ENCODE measurements at places on chromosomes 6 and 20. TPM values are rescaled to one million over a fixed set of nuclear protein-coding genes. Genes with fewer than 3 reads are reported as not detected.
A peak's percentile ranks its signal among the peaks of the same experiment; 100 is the strongest.

- DNase-seq: peak; percentile 55
Observed at GRCh38 chr6:129251669-129252376, 368.9 kb downstream of the LAMA2 start.

Gene MARCKS
- not detected for total RNA-seq

Gene SLC4A11
- total RNA-seq: 0.77 TPM

GRCh38 chr6:27834879-27835549 lies 77.2 kb downstream of the OR2B2 start:
- no peak for DNase-seq

DNA sequence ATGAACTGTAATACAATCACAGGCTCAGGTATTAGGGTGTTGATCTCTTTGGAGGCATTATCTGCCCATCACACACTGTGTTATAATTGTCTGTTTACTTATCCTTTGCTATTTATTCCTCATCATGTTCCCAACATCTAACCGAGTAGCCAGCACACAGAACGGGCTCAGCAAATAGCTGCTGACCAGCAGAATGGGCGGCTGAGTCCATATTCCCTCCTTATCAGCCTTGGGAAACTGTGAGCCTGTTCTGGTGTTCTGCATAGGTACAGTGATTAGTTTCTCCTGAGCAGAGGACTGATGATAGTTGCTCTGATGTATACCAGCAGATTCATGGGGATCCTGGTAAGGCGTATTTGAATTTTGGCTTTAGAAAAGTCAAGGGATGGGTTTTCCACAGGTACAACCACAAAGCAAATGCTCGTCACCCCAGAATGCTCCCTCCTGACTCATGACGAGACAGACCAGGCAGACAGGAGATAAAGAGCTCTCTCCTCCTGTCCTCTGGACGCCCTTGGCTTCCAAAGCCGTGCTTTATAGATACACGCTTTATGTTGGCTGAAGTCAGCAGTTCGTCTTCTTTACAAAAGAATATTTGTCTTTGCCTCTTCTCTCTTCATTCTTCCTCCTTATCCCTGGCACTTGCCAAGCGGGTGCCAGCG lies 166.7 kb downstream of the TTLL2 start:
- DNase-seq: no peak

DNA sequence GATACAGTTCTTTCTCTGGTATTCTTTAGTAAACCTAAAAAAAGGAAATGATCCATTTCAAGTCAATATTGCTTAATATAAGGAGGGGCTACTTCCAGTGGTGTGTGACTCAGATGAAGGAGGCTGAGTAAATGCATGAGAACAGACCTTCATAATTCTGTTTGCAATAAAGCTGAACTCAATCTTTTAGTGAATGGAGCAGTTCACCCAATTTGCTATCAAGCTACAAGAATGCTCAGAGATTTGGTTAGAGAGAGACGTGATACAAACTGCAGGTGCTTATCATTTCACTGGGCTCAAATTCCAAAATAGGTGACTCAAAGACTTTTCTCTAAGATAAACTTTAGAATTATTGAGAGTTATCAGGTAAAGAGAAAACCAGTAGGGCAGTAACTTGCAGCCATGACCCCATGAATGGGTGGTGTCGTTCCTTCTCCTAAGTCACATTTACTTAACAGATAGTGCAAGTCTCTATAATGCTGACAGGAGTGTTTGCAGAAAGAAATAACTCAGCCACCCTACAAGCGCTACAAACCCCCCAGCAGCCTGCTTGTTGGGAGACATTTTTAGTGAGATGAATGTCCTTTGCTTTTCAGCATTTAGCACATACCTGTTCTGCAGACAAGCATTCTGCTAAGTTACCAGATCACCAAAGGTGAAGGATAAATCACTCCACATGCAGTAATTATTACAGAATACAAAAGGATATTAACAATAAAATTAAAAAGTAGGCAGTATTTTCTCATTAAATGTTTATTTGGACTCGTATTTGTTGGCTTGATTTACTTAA lies 16.4 kb upstream of the BLOC1S5 start:
- no peak for DNase-seq

DNA sequence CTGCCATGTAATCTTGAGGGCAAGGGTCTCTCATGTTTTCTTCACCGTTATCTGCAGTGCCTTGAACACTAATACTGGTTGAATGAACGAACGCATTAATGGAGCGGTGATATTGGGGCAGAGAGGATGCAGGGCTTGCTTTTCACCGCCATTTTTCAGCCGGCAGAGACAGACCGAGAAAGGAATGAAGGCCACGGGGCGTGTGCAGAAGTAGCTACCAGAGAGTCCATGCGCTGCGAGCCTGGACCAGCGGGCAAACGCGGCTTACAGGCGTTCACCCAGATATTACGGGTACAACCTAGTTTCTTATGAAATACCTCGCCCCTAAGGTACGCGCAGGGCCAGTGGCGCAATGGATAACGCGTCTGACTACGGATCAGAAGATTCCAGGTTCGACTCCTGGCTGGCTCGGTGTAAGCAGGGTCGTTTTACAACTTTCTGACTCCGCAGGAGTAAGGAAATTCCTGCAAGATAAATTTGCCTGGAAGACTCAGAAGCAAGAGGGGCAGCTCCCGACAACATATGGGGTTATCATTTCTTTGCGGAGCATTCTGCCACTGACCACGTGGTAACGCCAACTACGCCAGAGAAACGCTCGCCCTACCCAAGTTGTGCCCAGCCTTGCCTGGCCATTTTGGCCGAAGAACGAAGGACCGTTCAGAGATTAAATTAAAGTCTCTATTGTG lies 863 bp upstream of the HMGN4 start:
- DNase-seq: peak; percentile 86

- no peak for DNase-seq
Observed at GRCh38 chr20:24664266-24664986, 195.0 kb downstream of the SYNDIG1 start.

Gene OR2J3
- total RNA-seq: not detected

DNA sequence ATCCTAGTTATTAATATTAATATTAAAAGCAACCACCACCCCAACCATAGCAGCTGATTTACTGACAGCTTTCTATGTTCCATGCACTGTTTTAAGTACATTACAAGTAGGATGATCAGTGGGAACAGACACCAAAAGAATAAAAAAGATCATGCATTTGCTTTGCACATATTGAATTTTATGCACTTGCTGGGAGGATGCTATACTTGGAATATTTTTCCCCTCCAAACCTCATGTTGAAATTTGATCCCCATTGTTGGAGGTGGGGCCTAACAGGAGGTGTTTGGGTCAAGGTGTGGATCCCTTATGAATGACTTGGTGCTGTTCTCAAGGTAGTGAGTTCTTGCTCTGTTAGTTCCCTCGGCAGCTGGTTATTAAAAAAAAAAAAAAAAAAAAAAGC lies 178.9 kb upstream of the MYLIP start:
- no peak for DNase-seq

Gene PRSS16
- 1.1 TPM for total RNA-seq

Gene PRRT1
- 0.23 TPM for total RNA-seq

Gene PLCG1
- total RNA-seq: 443 TPM

Gene NKX2-2
- total RNA-seq: not detected

GRCh38 chr6:105492706-105493673 lies 90.1 kb upstream of the PREP start:
- DNase-seq: no peak

DNA sequence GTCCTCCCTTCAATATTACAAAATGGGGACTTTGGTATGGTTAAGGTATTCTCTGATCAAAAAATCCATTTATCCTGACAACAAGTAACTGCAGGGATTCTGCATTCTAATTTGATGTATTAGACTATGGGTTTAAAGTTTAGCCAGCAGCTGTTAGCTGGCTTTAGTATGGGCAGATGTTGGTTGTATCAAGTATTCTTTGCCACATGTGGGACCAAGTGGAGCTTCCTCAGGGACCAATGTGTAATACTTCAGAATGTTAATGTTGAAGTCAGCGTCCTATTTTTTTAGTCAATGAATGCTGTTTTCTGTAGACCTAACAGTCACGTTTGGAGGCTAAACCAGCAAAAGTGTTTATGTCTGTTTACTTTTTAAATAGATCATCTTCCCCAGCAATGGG lies 41.4 kb downstream of the MOXD1 start:
- no peak for DNase-seq
